SK-N-SH (cell line): ENCODE measurements at places on chromosomes 13 and 19.

- no peak for DNase-seq
Observed at GRCh38 chr19:38563475-38563874, 54.3 kb downstream of the MAP4K1 start.

GRCh38 chr19:45117167-45117594 lies 24.2 kb downstream of the PPP1R37 start:
- DNase-seq = no peak

GRCh38 chr13:112347986-112348385 lies 28.2 kb upstream of the SPACA7 start:
- DNase-seq = no peak

DNA sequence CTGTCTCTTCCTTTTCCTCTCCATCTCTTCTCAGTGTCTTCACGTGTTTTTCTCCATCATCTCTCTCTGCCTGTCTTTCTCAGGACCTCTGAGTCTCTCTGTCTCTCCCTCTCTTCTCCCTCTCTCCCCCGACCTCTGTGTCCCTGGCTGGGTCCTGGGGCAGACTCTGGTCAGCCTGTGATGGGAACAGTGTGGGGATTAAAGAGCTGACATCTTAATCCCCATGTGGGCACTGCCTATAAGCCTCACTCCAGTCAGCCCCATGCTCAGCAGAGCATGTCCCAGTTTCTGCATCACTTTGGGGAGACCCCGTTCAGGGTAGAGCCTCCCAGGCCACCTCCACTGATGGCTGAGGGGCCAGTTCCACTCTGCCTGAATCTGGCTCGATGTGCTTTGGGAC lies 16.2 kb downstream of the EGLN2 start:
- DNase-seq = no peak

- DNase-seq = no peak
Observed at GRCh38 chr13:106343836-106344235, 191.6 kb downstream of the EFNB2 start.

GRCh38 chr13:110812121-110812868 lies 98.8 kb downstream of the ING1 start:
- no peak for DNase-seq

DNA sequence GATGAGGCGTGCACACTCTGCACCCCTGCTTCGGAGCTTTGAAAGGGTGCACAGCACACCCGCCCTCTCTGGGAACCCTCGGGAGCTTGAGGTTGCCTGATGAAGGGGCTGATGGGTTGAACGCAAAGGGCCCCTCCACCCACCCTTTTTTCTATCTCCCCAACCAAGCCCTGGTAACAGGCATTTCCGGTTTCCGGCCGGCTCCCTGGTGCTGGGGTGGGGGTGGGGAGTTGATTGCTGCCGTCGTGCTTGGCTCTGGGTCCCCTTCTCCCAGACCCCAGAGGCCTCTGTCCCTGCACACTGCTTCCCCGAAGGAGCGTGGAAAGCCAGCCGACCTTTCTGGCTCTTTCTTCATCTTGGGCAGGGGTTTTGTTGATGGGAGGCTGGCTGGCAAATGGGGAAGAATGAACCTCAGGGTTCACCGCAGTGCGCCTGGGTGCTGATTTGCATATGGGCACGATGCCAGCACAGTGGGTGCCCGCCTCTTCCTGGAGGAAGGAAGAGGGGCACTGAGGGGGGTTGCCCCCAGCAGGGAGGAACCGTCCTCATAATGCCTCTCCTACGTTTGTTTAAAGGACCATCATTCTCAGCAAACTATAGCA lies 29.1 kb downstream of the VAV1 start:
- peak; percentile 32 for DNase-seq

GRCh38 chr19:56142897-56143434 lies 1.9 kb downstream of the ZNF444 start:
- no peak for DNase-seq

- no peak for DNase-seq
Observed at GRCh38 chr13:107375701-107376340, 807.9 kb upstream of the ARGLU1 start.

DNA sequence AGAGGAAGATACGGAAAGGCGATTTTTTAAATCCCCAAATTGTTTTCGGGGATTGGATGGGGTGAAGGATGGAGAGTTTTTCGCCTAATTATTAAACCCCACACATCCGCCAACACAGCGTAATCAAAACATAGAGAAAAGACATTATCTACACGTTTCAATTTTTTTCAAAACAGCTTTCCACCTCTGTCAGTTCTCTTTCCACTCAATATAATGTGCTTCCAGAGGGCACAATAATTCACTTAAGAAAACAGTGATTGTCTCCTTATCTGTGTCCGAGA lies 435 bp upstream of the OBI1 start:
- peak; percentile 24 for DNase-seq

GRCh38 chr19:5132206-5132560 lies 163.3 kb downstream of the KDM4B start:
- no peak for DNase-seq

DNA sequence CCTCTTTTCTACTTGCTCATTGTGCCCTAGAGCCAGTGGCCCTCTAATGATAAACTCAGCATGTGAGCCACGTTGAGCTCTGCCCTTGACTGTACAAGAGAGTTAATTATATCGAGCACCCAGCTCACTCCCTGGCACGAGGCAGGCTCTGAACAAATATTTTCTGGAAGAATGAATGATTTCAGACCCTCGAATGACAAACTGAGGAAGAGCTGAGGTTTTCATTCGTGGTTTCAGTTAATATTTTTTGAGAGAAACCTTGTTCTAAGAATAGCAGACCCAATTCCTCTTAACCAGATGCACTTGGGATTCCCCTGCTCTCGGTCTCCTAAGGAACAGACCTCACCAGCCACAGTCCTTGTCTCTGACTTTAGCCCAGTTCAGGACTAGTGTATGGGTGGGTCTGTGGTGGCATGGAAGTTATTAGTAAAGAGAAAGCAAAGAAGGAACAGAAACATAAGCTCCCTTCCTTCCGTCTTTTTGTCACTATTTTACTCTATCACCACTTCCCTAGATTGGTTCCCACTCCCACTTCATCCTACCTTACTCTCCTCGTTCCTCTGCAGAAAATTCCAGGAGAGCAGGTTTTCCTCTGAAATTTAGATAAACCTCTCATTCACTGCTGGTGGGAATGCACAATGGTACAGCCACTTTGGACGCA lies 22.1 kb upstream of the WDFY2 start:
- no peak for DNase-seq

GRCh38 chr19:53865918-53866864 lies 1.5 kb upstream of the MYADM start:
- DNase-seq = peak; percentile 87

DNA sequence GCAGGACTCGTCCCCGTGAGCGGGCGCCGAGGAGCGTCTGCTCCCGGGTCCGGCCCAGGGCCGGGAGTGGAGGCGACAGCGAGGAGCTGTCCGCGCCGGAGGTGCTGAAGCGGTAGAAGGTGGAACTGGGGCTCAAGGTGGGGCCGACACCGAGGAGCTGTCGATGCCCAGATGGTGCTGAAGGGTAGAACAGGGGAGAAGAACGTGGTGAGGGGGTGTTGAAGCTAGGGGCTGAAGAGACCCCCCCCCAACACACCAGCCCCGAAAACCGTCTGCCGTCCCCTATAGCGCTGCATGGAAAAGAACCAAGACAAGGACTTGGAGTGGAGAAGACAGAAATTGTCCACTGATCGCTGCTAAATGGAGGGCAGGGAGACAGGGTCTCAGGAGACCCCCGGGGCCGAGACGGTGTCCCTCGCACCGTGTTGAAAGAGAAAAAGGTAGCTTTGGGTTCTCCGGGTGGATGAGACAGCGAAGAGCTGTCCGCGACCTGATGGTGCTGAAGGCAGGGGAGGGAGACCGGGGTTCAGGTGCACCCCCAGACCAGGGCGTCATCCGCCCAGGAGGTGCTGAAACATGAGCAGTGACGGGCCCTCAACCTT lies 7.1 kb upstream of the PDE4C start:
- peak; percentile 83 for DNase-seq

GRCh38 chr13:70694996-70695715 lies 586.9 kb upstream of the KLHL1 start:
- DNase-seq = no peak

- DNase-seq = no peak
Observed at GRCh38 chr13:45873491-45874325, 22.2 kb upstream of the SIAH3 start.

GRCh38 chr13:51818781-51819511 lies 15.0 kb upstream of the DHRS12 start:
- no peak for DNase-seq
